ENCODE measurements at places on chromosomes 2 and 18.

GRCh38 chr2:66790651-66791181 is 355.8 kb downstream of the MEIS1 start:
- no peak for DNase-seq

GRCh38 chr2:35410431-35411061 is 945.0 kb upstream of the CRIM1 start:
- DNase-seq, result peak; percentile 7

- peak; percentile 53 for DNase-seq
Measured at GRCh38 chr2:120434492-120435308, 88.8 kb downstream of the INHBB start.

DNA sequence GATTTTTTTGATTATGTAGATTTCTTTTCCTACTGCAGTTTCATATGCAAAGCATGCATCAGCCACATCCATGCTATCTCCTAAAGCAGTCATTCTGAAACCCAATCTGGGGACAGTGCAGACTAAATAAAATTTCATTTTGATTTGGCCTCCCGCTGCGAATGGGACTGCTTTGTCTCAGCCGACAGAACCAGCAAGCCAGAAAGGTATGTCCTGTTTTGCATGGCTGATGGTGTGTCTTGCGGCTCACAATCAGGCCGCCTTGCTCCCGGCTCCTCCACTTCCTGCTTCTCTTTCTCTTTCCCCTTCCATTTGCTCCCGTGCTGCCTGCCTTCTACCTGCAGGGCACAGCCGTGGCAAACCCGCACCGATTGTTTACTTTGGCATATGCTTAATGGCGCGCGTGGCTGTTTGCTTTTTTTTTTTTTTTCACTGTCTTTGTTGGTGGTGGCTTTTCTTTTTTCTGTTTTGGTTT is 419.6 kb upstream of the POU3F3 start:
- DNase-seq, result peak; percentile 43

GRCh38 chr2:109189751-109190150 is 60.7 kb downstream of the SH3RF3 start:
- DNase-seq, result no peak

DNA sequence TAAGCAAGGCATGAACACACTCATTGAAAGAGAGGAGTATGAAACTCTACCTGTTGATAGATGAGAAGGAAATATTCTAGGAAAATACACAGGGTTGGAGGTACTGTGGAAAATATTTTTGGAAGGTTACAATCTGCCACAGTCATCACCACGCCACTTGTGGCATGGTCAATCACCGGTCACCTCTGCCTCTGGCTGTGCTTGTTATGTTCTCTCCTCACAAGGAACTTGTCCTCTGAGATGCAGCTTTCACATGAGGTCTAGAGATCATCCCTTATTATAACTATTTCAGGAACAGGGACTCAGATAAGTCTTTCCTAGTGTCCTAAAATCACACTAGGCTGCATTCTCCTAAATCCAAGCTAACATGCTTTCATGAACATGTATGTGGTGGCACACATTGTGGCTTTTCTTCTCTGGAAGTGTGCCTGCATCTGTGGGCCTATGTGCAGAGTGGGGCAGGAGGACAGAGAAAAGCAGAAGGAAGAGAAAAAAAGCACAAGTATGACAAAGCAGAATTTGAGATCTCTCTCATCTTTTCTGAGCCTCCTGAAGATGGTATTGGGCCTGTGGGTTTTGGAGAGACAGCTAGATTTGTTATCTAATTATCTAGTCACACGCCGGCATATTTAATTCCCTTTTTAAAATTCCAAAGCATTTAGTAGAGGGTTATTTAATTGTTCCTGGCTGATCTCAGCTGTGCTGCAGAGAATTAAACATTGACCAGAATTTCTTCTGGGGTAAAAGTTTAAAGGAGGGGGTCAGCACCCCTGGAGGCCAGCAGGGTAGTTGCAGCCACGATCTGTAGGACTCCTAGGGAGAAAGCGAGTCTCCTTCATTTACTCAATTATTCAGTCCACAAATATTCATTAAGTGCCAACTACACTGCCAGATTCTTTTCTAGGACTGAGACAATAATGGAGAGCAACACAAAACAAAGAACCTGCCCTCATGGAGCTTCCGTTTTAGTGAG is 294.6 kb downstream of the RDH14 start:
- DNase-seq, result no peak

DNA sequence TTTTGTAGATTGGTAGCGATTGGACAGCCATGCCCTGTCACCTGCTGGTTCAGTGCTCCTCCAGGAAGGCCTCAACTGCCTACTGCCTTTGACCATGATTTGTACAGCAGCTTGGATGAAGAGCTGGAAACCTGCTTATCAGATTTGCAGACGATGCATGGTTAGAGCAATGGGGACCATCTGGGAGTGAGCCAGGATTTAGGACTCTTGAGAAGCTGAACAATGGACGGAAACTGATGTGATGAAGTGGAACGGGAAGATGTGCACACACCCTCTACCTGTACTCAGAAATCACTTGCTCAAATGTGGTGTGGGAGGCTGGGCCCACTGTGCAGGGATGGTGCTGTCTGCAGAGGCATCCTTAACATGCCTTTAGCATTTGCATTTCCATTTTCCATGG is 57.2 kb downstream of the NCK2 start:
- DNase-seq, result no peak
